ENCODE measurements at places on chromosomes 7 and 10.

DNA sequence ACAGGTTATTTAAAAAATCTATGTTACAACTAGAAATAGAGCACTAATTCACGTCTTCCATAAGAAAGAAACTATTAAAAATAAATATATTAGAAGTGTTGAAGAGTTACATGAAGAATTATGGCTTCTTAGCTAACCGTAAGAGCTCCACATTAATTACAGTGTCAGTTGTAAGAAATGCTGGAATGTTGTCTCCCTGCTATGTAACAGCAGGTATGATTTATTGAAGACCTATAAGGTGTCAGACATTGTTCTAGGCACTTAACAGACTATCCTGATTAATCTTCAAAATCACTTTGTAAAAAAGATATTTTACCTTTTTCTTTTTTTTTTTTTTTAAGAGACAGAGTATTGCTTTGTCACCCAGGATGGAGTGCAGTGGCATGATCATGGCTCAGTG lies 75.8 kb upstream of the NEBL start:
- DNase-seq: no peak

- no peak for DNase-seq
Observed at GRCh38 chr10:69892406-69892805, 90.7 kb downstream of the COL13A1 start.

DNA sequence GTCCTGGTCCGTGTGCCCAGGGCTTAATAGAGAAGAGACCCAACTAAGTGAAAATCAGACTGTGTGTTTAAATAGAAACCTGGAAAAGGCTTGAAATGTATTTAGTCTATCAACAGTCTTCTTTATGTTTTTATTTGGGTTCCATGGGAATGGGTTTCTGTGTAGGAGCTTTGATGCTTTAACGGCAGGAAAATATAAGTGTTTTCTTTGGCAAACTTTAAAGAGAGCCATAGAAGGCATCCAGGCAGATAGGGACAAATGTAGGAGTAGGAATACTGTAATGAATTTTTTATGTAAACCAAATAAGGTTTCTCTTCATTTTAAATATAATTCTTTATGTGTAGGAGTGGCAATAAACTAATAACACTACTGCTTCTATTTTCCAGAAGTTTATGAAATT lies 989.0 kb downstream of the GATA3 start:
- DNase-seq: no peak

GRCh38 chr10:33674986-33675599 lies 340.6 kb upstream of the NRP1 start:
- DNase-seq: no peak

DNA sequence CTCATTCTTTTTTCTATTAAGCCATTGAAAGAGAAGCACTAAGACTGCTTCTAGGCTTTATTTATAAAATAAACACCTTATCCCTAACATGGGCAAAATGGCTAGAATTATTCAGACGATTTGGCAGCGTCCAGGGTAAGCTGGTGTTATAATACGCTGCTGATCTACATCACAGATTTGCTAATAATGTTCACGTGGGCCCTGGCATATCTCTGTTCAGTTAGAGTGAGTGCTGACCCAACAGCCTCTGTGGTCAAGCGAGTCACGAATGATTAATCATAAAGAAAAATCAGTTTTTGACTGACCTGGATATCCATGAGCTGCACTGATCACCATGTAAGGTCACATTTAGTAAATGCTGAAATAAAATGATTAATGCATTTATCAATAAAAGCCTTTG lies 28.4 kb upstream of the CBLL1 start:
- DNase-seq: no peak

Measured in dorsolateral prefrontal cortex (tissue), 122 donors.